ENCODE measurements at places on chromosomes 6 and 20. TPM values are rescaled to one million over a fixed set of nuclear protein-coding genes. Genes with fewer than 3 reads are reported as not detected.

- DNase-seq = no peak
These were observed 75.5 kb downstream of the DOK5 start for GRCh38 chr20:54550776-54551396.

DNA sequence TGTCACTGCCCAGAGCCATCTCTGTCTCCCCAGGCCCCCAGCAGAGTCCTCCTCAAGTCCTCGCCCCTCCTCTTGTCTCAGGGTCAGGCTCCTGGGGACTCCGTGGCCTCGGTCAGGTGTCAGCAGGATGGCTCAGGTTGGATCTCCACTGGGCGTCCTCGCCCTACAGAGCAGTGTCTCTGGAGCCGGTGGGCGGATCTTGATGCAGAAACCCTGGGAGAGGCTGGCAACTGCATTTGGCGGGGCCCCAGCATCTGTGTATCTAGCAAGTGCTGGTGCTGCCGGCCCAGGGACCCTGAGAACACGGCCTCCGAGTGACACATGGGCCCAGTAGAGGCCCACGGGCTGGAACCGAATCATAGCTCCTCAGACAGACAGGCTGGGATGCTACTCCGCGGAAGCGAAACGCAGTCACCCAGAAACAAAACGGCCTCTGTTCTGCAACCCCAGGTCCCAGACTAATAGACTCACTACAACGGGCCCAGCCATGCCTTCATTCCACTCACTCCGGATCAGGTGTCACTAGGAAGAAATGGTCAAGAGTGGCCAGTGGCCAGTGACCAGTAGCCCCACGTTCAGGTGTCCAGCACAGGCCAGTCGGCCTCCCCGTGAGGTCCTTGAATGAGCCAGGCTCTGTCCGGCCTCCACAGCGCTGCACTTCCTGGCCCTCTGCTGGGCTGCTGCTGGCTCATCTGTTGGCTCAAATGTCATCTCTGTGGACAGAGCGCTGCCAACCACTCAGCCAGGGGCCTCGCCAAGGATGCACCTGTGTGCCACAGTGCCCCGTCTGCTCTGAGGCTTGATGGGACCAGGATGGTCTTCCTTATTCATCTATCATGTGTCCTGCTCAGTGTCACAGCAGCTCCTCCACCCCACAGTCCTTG lies 12.6 kb upstream of the FRMD1 start:
- DNase-seq = no peak

TFAP2D gene
- not detected for polyA plus RNA-seq

BLCAP gene
- 87.8 TPM for polyA plus RNA-seq
